HFFc6 (cell line): ENCODE measurements at places on chromosomes 5 and 9.

DNA sequence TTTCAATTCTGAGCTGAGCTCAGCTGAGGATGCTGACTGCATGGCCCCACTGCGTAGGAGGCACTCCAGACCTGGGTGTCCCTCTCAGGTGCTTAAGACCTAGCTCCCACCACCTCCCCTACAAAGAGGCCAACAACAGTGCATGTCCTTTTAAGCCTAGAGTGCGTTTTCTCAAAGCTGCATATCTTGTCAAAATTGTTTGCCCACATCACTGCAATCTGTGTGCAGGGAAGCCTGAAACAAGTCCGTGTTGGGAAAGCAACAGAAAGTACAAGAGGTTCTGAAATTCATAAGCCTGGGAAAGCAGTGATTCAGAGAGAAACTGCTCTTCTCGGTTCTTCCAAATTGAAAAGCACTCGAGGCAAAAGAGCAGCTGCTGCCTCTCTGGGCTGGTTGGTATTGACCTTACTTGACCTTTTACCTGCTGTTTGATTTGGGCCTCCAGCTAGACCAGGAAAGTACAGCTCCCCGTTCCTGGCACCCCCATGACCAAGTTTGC is 238.4 kb downstream of the NR2F1-AS1 start:
- no peak for DNase-seq

- no peak for DNase-seq
Measured at GRCh38 chr5:31598640-31599611, 40.0 kb upstream of the PDZD2 start.

- DNase-seq = no peak
Measured at GRCh38 chr5:173522518-173522917, 93.9 kb downstream of the BOD1 start.

DNA sequence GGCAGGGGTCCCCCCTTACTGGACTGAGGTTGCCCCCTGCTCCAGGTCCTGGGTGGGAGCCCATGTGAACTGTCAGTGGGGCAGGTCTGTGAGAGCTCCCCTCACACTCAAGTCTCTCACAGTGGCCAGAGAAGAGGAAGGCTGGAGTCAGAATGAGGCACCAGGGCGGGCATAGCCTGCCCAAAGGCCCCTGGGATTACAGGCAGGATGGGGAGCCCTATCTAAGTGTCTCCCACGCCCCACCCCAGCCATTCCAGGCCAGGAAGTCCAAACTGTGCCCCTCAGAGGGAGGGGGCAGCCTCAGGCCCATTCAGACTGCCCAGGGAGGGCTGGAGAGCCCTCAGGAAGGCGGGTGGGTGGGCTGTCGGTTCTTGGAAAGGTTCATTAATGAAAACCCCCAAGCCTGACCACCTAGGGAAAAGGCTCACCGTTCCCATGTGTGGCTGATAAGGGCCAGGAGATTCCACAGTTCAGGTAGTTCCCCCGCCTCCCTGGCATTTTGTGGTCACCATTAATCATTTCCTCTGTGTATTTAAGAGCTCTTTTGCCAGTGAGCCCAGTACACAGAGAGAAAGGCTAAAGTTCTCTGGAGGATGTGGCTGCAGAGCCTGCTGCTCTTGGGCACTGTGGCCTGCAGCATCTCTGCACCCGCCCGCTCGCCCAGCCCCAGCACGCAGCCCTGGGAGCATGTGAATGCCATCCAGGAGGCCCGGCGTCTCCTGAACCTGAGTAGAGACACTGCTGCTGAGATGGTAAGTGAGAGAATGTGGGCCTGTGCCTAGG is at the start of gene CSF2:
CSF2 (plus strand) TSS at position 559 of the 783 bp plus-strand sequence; CDS start at position 594, 35 bp downstream.
- peak; percentile 32 for DNase-seq

DNA sequence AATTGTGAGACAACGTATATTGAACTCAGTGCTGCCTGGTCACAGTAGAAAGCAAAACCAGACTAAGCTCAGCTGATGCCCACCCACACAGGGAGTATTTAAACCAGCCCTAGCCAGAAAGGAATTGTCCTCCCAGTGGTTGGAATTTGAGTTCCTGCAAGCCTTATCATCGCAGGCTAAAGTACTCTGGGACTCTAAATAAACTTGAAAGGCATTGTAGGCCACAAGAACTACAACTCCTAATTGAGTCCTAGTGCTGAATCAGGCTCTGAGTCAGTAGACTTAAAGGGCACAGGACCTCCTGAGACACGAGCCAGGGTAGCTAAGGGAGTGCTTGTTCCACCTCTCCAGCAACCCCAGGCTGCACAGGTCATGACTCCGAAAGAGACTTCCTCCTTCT is 171.4 kb downstream of the MCTP1 start:
- DNase-seq = peak; percentile 84
